ENCODE measurements at places on chromosomes 11 and 22.
A peak's percentile ranks its signal among the peaks of the same experiment; 100 is the strongest.

DNA sequence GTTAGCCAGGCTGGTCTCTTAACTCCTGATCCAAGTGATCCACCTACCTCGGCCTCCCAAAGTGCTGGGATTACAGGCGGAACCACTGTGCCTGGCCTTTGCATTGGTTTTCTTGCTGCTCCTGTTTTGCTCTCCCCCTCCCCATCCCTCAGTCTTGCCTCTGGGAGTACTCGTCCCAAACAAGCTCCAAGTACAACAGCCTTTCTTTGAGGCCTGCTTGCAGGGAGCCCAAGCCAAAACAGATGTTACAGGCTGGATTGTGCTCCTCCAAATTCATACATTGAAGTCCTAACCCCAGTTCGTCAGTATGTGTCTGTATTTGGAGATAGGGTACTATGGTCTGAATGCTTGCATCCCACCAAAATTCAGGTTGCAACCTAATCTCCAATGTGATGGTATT, 8.6 kb downstream of the IGLL1 start:
- no peak for DNase-seq

- DNase-seq, result no peak
Observed at GRCh38 chr11:76668362-76669155, 2.0 kb downstream of the LRRC32 start.

DNA sequence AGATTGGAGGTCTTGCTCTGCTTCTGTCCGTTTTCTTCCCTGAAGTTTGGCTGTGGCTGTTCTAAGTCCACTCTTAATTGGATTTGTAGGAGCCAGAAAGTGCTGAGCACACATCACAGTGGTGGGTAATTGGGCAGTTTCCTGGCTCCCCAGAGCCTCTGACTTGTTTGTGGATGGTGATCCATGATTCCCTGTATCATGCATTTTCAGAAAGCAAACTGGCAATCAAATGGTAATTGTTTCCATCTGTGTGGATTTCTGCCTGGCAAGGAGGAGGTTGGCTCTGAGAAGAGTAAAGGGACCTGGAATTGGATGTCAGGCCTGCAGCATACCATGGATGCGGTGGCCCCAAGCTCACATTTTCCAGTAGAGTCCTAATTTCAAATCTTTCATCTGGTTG, 49.5 kb downstream of the PPFIBP2 start:
- DNase-seq, result no peak

GRCh38 chr11:75780888-75781287, 12.3 kb downstream of the DGAT2 start:
- DNase-seq, result no peak

- no peak for DNase-seq
Observed at GRCh38 chr11:68912254-68912653, 8.6 kb downstream of the IGHMBP2 start.

DNA sequence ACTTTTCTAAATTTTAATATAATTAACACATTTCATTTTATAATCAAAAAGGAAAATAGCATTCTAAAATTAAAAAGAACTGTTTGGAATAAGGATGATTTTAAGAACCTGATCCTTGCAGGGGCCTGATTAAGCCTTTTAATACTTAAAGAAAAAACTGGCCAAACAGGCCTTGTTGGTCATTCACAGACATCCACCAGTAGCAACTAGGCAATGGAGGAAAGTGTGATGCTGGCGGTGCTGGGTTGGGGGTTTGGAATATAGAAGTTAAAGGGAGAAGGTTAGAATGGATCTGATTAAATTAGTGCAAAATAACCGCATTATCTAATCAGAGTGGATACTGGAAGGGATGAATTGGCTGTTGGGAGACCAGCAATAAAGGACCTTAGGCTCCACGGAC, 16.9 kb upstream of the TEAD1 start:
- no peak for DNase-seq

DNA sequence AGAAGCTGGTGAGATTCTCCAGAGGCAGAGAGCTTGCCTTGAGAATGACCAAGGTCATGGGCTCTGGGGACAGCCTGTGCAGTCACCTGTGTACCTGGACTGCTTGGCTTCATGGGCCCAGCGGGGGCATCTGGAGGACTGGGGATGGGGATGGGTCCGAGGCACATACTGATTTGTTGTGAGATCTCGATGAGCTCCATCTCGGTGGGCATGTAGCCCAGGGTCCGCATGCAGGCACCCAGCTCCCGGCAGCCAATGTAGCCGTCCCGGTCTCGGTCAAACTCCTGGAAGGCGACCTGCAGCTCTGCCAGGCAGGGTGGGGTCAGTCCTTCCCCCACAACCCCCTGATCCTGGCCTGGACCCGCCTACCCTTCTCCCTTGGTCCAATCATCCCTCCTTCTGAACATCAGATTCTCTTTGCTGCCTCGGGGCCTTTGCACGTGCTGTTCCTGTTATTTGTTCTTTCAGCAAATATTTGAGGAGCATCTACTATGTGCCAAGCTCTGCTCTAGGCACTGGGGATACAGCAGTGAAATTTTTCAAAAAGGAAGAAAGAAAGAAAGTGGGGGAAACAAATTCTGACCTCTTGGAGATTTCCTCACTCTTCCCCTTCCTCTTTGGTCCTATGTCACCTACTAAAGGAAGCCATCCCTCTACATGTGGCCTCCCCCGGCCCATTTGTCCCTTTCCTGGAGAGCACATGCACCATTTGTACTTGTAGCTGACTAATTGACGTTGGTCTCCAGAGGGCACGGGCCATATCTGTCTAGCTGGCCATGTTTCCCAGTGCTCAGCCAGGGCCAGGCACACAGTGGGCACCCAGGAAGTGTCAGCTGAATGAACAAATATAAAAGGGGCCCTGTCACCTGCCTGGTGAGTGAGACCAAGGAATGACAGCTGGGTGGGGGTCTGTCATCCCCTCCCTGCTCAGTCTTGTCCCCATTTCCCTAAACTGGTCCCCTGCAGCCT, 2.1 kb downstream of the CABP2 start:
- DNase-seq, result no peak

DNA sequence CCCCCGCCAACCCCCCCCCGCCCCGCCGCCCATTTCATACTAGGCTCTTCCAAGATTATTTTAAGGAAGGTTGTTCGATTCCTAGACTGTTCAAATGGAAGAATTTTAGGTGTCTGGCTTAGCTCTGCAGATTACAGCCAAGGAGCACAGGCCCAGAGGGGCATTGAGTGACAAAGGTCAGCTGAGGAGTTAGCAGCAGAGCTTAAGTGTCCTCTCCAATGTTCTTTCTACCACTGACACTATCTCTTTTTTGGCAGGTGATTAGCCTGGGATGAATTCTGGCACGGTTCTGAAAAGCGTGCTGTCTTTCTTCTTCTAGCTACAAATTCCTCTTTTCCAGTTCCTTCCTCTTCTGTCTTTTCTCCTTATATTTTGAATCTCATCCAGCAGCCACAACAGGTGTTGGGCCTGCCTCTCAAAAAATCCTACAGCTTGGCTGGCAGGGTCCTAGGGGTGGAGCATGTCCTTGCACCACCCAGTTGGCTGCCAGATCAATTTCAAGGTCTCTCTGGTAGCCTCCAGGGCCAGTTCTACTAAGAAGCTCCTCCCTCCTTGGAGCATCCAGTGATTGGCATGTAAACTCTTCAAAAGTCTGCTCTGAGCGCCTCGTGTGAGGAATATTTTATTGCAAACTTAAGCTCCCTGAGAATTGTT, 23.0 kb downstream of the KCNE3 start:
- DNase-seq, result no peak

- DNase-seq, result no peak
Observed at GRCh38 chr22:43116932-43117331, 6.4 kb downstream of the BIK start.

GRCh38 chr11:113806406-113806805, 26.8 kb downstream of the CLDN25 start:
- peak; percentile 47 for DNase-seq

- DNase-seq, result no peak
Observed at GRCh38 chr22:38566726-38567504, 3.1 kb downstream of the DMC1 start.

- peak; percentile 97 for DNase-seq
Observed at GRCh38 chr11:62556108-62556874, 9.7 kb upstream of the AHNAK start.

- DNase-seq, result no peak
Observed at GRCh38 chr22:19090183-19090582, 32.0 kb downstream of the DGCR2 start.

DNA sequence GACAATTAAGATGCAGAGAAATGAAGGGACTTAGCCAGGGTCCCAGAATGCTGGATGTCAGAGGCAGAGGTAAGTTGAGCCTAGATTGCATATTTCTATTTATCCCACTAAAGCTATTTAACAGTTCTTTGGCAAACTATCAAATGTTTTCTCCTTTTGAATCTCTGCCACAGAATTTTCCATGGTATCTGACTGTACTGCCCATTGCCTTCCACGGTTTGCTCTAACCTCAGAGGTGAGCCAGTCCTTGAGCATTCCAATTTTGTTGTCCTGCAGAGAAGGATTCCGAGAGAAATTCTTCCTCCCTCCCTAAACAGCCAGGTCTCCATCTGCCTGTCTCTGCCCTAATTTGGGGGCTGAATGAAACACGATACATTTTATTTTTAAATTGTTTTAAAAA, 368.3 kb upstream of the SYN3 start:
- DNase-seq, result no peak

DNA sequence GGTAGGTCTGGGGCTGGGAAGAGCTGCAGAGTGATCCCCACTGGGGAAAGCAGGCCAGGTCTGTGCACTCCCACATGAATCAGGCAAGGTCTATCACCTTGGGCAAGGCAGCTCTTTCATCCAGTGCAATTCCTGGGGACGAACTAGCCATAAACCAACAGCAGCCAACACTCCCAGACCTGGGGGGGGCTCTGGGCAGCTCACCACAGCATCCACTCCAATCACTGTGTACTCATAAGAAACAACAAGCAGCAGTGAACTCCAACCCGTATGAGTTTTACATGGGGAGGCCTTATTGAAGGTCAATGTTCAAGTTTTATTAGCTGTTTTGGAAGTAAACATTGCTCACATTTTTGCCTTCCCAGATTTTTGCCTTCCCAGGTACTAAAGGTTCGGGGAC, 157.4 kb upstream of the NAV2 start:
- DNase-seq, result no peak

DNA sequence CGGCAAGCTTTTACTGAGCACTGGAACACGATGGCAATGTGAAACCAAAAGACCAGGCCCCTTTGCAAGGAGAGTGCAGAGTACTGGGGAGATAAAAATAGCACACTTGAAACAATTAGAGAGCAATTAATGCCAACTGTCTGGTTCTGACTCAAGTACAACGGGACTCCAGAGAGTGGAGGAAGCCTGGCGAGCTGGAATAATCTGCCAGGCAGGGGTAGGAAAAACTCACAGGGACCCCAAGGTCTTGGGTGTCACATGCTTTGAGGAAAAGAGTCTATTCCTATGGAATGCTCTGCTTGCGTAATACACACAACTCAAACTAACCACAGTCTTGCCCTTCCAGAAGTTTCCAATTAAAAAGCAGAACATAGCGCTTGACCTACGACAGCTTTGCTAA, 113.0 kb upstream of the CLMP start:
- no peak for DNase-seq

DNA sequence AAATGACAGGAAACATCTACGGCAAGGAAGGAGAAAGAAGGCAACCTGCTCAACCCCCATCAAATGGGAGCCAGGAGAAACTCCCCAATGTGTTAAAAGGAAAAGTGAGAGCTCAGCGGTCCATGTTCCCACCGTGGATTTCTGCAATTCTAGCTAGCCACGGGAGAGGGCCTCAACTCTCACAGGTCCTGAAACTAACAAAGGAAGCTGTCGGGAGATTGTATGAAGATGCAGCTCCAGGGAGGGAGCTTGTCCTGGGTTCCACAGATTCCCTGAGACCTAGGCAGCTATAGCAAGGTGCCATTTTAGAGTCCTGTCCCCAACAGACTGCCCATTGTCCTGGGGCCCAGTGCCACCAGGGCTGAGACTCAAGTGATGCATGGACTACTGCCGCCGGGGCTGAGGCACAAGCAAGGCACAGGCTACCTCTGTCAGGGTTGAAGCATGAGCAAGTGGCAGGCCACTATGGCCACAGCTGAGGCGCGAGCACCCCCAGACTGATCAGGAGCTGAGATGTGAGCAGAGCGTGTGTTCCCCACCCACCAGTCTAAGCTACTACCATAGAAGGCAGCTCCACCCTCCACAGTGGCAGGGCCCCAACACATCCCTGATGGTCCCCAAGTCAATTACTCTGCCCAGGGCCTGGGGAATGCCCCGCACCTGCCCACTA, 31.3 kb downstream of the RSF1 start:
- DNase-seq, result no peak

- DNase-seq, result no peak
Observed at GRCh38 chr22:26452236-26453016, 23.4 kb downstream of the ASPHD2 start.

GRCh38 chr11:2466069-2466801, 21.4 kb downstream of the KCNQ1 start:
- no peak for DNase-seq

- DNase-seq, result no peak
Observed at GRCh38 chr11:47248304-47248663, 330 bp downstream of the ACP2 start.

DNA sequence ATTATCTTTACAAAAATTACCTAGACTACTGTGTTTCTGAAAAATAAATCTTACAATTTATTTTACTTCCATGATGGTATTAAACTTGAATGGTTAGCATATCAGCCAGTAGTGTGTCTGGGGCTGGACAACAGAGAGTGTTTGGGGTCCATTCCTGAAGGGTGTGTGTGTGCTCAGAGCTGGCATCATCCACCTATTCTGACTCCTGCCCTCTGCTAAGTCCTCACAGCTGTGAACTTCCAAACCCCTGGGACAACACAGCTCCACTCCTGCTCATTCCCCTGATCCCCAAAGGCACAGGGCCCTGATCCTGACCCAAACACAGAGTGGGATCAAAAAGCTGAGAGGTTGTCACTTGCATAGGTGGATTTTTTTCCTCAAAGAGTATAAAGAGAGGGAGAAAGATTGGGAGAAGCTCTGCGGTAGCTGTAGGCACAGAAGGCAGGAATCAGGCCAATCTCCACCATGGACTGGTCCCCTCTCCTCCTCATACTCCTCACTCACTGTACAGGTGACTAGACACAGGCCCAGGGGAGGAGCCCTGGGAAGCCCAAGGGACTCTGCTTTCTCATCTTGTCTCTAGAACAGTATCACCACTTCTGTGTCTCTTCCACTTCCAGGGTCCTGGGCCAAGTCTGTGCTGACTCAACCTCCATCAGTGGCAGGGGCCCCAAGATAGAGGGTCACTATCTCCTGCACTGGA, 55.7 kb upstream of the TOP3B start:
- DNase-seq, result no peak

- peak; percentile 66 for DNase-seq
Observed at GRCh38 chr11:100719809-100720221, 32.7 kb downstream of the ARHGAP42 start.

- no peak for DNase-seq
Observed at GRCh38 chr11:102936864-102937509, 18.5 kb downstream of the MMP13 start.

GRCh38 chr11:1532606-1533341, 39.3 kb downstream of the DUSP8 start:
- peak; percentile 76 for DNase-seq

DNA sequence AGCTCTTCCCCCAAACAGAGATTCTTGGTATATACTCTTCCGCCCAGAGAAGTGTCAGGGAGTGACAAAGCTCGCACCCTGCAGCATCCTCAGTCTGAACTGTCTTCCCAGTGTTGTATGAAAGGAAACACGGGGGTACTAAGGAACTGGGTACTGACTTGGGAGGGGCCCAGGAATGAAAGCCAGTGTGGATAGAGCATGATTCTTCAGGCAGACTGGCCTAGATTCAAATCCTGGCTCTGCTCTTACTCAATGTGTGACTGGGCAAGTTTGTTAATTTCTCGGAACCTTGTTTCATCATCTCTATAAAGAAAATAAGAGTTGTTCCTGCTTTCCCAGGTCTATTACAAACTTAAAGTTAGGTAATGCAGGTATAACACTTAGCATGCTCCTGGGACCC, 266.0 kb upstream of the NARS2 start:
- DNase-seq, result peak; percentile 70
